Panc1 (cell line): ENCODE measurements at places on chromosomes 6 and 20. TPM values are rescaled to one million over a fixed set of nuclear protein-coding genes. Genes with fewer than 3 reads are reported as not detected.
A peak's percentile ranks its signal among the peaks of the same experiment; 100 is the strongest.

GRCh38 chr6:27545271-27546046, 72.6 kb upstream of the ZNF184 start:
- H3K36me3 ChIP-seq = no peaks in the 10 kb centered on the region
- peak; percentile 97 for DNase-seq
- H3K27ac ChIP-seq = peak overlapping the region; percentile 68

DNA sequence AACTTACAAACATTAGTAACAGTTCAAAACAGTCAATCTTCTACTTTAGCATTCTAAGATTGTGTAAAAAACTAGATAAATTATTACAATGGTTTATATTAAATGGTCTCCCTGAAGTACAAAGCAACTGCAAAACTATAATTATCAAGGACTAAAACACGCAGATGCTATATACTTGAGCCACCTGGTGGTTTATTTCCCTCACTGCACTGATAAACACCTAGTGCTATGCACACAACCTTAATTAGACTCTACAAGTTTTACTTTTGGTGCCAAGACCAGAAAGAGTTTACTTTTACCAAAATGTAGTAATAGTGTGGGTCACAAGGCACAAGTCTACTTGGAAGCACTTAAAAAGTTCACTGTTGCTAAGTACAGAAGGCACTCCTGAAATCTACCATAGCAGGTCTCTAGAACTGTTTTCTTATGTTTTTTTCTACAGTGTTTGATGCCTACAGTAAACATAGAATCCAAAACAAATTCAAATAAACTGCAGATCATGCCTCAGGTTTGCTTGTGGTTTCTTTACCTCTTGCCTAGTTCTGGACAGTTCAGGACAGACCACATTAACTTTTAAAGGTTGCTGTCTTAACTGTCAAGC, 49.2 kb downstream of the GMDS start:
- no peaks in the 10 kb centered on the region for H3K36me3 ChIP-seq
- DNase-seq = peak; percentile 48
- H3K4me3 ChIP-seq = no peak overlapping the region
- no peaks in the 10 kb centered on the region for H3K27me3 ChIP-seq

GRCh38 chr6:54860132-54860531, 13.6 kb downstream of the FAM83B start:
- H3K36me3 ChIP-seq = no peaks in the 10 kb centered on the region
- no peak overlapping the region for H3K4me3 ChIP-seq
- no peaks in the 10 kb centered on the region for H3K4me1 ChIP-seq
- DNase-seq = no peak
- H3K27me3 ChIP-seq = no peaks in the 10 kb centered on the region
- H3K27ac ChIP-seq = no peak overlapping the region

- H3K4me3 ChIP-seq = no peak overlapping the region
- no peaks in the 10 kb centered on the region for H3K36me3 ChIP-seq
- H3K4me1 ChIP-seq = peaks cover 86% of the 10 kb centered on the region
- H3K27ac ChIP-seq = peak overlapping the region; percentile 96
Measured at GRCh38 chr20:57693670-57694329, 16.0 kb downstream of the PMEPA1 start.

- H3K4me3 ChIP-seq = no peak overlapping the region
- no peak for DNase-seq
- no peaks in the 10 kb centered on the region for H3K27me3 ChIP-seq
- H3K27ac ChIP-seq = no peak overlapping the region
Measured at GRCh38 chr6:48733581-48733980, 622.6 kb upstream of the PTCHD4 start.

GRCh38 chr6:157264701-157265100, 58.6 kb downstream of the TMEM242 start:
- H3K27me3 ChIP-seq = no peaks in the 10 kb centered on the region
- H3K4me1 ChIP-seq = peaks cover 2% of the 10 kb centered on the region; the same call in 1 of the 2 replicates
- no peaks in the 10 kb centered on the region for H3K36me3 ChIP-seq
- H3K27ac ChIP-seq = no peak overlapping the region
- no peak overlapping the region for H3K4me3 ChIP-seq

- no peak overlapping the region for H3K4me3 ChIP-seq
- no peak overlapping the region for H3K27ac ChIP-seq
- no peaks in the 10 kb centered on the region for H3K36me3 ChIP-seq
- peaks cover 3% of the 10 kb centered on the region for H3K4me1 ChIP-seq
Measured at GRCh38 chr6:161266513-161267230, 7.2 kb downstream of the AGPAT4 start.

DNA sequence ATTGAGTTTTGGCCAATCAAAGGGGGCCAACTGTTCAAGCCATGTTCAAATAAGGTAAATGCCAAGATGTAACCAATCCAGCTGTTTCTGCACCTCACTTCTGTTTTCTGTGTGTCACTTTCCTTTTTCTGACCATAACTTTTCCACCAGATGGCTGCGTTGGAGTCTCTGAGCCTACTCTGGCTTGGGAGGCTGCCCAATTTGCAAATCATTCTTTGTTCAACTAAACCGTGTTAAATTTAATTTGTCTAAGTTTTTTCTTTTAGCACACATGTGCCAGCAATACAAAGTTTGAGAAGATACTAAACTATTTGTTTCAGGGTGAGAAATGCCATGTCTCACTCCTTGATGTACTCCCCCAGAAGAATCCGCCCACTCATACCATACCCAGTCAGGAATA, 52.1 kb downstream of the IYD start:
- H3K4me3 ChIP-seq = no peak overlapping the region
- no peaks in the 10 kb centered on the region for H3K27me3 ChIP-seq
- H3K36me3 ChIP-seq = no peaks in the 10 kb centered on the region
- H3K27ac ChIP-seq = no peak overlapping the region
- peaks cover 8% of the 10 kb centered on the region; the same call in 1 of the 2 replicates for H3K4me1 ChIP-seq

Gene FERMT1
- total RNA-seq = 0.95 TPM

Gene STMN3
- total RNA-seq = 42.7 TPM
